ENCODE measurements at places on chromosomes 16 and 17. TPM values are rescaled to one million over a fixed set of nuclear protein-coding genes. Genes with fewer than 3 reads are reported as not detected.
A peak's percentile ranks its signal among the peaks of the same experiment; 100 is the strongest.

DNA sequence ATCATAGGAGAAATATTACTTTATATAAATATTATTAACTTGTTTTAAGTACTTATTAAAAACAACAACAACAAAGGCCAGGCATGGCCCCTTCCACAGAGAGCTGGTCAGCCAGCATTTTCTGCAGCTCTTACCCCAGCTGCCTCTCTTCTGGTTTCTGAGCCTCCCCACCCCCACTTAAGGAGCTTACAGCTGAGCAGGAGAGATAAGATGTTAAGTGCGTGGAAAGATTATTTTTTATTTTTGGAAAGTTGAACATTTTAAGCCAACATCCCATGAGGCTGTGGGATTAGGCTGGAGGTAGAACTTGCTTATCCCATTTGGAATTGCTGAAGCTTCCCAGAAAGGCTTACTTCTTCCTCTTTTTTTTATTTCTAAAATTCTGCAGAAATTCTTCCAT lies 401.2 kb downstream of the SEC14L1 start:
- peaks cover 9% of the 10 kb centered on the region for H3K27me3 ChIP-seq
- H3K4me1 ChIP-seq: no peaks in the 10 kb centered on the region
- H3K36me3 ChIP-seq: no peaks in the 10 kb centered on the region
- H3K4me3 ChIP-seq: no peak overlapping the region
- H3K27ac ChIP-seq: no peak overlapping the region
- peak; percentile 42 for DNase-seq

DNA sequence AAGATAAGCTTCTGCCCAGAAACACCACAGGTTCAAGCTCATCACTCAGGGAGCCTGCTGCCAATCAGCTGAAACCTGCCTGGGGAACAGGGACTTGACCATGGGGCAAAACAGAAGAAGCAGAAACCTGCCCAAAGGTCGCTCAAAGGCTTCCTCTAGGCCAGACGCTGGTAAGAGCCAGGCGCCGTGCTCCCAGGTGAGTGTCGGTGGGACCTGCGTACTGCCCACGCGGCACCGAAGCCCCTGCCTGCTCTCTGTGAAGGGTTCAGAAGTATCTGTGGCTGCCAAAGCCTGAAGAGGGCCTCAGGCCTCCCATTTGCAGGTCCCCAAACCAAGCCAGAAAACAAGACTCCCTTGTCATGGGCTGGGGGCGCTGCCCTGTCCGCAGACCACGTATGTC lies 10.4 kb downstream of the SGSH start:
- no peak overlapping the region for H3K4me3 ChIP-seq
- no peak for DNase-seq

- peak; percentile 43 for DNase-seq
- no peaks in the 10 kb centered on the region for H3K27me3 ChIP-seq
- H3K4me3 ChIP-seq: no peak overlapping the region
- no peak overlapping the region for H3K27ac ChIP-seq
- H3K4me1 ChIP-seq: no peaks in the 10 kb centered on the region
Measured at GRCh38 chr17:7523033-7523432, 25.8 kb upstream of the TNFSF12 start.

- DNase-seq: no peak
- H3K27ac ChIP-seq: no peak overlapping the region
- H3K27me3 ChIP-seq: peaks cover 92% of the 10 kb centered on the region
- no peak overlapping the region for H3K4me3 ChIP-seq
- H3K4me1 ChIP-seq: no peaks in the 10 kb centered on the region
- H3K36me3 ChIP-seq: no peaks in the 10 kb centered on the region
Measured at GRCh38 chr17:79478051-79478461, 132.8 kb downstream of the RBFOX3 start.

GRCh38 chr16:80390046-80390445 lies 150.7 kb upstream of the DYNLRB2 start:
- H3K4me3 ChIP-seq: no peak overlapping the region
- no peak for DNase-seq
- H3K36me3 ChIP-seq: no peaks in the 10 kb centered on the region
- H3K4me1 ChIP-seq: peaks cover 8% of the 10 kb centered on the region
- H3K27ac ChIP-seq: no peak overlapping the region

DNA sequence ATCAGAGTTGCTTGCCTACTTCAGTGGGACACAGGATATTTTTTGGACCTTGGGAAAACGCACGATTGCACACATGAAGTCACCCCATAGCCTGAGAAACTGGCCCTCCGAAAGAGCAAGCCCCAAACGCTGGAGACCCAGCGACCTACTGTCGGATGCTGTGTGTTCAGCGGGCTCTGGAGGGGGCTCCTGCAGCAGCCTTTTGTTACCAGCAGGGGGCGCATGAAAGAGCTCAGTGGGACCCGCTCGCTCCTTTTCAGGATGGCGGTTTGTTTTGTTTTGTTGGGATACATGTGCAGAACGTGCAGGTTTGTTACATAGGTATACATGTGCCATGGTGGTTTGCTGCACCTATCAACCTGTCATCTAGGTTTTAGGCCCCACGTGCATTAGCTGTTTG lies 28.4 kb downstream of the MYH3 start:
- H3K27me3 ChIP-seq: no peaks in the 10 kb centered on the region
- H3K27ac ChIP-seq: no peak overlapping the region
- H3K4me1 ChIP-seq: no peaks in the 10 kb centered on the region

GRCh38 chr16:79645701-79646100 lies 45.2 kb upstream of the MAF start:
- no peaks in the 10 kb centered on the region for H3K27me3 ChIP-seq
- H3K4me3 ChIP-seq: no peak overlapping the region
- DNase-seq: no peak
- H3K4me1 ChIP-seq: peaks cover 5% of the 10 kb centered on the region
- H3K36me3 ChIP-seq: no peaks in the 10 kb centered on the region

GRCh38 chr16:14354561-14355351 lies 275.3 kb downstream of the PARN start:
- H3K27ac ChIP-seq: no peak overlapping the region
- no peak overlapping the region for H3K4me3 ChIP-seq
- no peak for DNase-seq
- peaks cover 9% of the 10 kb centered on the region for H3K4me1 ChIP-seq

GRCh38 chr16:50718761-50719400 lies 23.0 kb upstream of the CYLD start:
- no peaks in the 10 kb centered on the region for H3K27me3 ChIP-seq
- DNase-seq: peak; percentile 56
- no peak overlapping the region for H3K4me3 ChIP-seq
- H3K4me1 ChIP-seq: peaks cover 5% of the 10 kb centered on the region

Gene MT1E
- total RNA-seq: 162 TPM

Gene SLC38A8
- not detected for total RNA-seq

Gene TSR3
- total RNA-seq: 41.1 TPM

Gene OR1A1
- total RNA-seq: not detected

Gene PRCD
- total RNA-seq: not detected

Gene CCL4
- 9.3 TPM for total RNA-seq

Gene PRR35
- total RNA-seq: not detected

Gene LGALS3BP
- 505 TPM for total RNA-seq

Gene TCAP
- not detected for total RNA-seq
